Heart right ventricle (tissue), 16 donors: ENCODE measurements at places on chromosomes 5 and 9. TPM values are rescaled to one million over a fixed set of nuclear protein-coding genes. Genes with fewer than 3 reads are reported as not detected.

DNA sequence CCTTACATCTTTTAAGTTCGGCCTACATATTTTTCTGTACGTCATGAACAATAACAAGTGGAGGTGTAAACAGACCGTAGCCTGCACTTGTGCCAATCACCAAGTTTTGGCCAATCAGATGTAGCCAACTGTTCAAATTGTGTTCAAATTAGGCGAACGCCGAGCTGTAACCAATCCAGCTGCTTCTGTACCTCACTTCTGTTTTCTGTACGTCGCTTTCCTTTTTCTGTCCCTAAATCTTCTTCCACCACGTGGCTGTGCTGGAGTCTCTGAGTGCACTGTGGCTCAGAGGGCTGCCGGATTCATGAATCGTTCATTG is 26.4 kb downstream of the TRIM14 start:
- DNase-seq, result no peak

DNA sequence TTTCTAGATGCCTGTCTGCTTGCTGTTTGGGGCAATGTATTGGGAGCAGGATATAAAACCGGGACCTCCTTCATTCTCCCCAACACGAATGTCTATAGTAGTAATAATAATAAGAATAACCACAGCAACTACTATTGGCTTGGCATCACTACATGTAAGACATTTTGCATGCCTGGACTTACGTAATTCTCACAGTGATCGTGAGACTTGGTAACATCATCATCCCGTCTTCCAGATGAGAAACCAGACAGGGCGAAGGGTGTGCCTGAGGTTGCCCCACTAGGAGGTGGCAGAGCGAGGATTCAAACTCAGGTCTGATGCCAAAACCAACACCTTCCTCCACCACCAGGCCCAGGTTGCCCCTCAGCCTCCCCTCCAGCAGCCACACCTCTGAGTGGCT is 185.1 kb downstream of the RGS3 start:
- DNase-seq, result no peak

- DNase-seq, result no peak
Measured at GRCh38 chr9:112548836-112549595, 62.4 kb downstream of the KIAA1958 start.

DNA sequence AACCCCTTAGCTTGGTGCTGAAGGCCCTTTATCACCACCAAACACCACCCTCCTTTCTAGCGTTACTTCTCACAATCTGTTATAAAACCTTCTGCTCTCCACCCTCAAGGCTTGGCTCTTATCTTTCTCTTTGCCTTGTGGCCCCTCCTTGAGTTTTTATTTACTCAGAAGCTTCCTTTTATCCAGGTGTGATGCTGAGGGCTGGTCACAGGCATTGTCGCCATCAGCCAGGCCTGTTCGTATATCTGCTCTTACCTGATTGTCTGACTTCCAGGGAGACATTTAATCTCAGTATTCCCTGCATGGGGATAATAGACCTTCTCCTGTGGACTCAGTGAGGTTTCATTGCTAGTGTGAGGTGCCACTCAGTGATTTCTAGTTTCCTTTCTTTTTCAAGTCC is 34.2 kb downstream of the MEGF10 start:
- no peak for DNase-seq

- no peak for DNase-seq
Measured at GRCh38 chr5:136729901-136730355, 364.6 kb upstream of the TRPC7 start.

GRCh38 chr9:28053096-28053777 is 480.0 kb upstream of the C9orf72 start:
- DNase-seq, result no peak

SH3TC2 gene
- total RNA-seq, result 13.1 TPM

PCDHB16 gene
- total RNA-seq, result 2.3 TPM

- DNase-seq, result no peak
Measured at GRCh38 chr5:170166101-170166500, 60.4 kb downstream of the FOXI1 start.

- no peak for DNase-seq
Measured at GRCh38 chr5:61505281-61505680, 173.2 kb downstream of the ZSWIM6 start.

DNA sequence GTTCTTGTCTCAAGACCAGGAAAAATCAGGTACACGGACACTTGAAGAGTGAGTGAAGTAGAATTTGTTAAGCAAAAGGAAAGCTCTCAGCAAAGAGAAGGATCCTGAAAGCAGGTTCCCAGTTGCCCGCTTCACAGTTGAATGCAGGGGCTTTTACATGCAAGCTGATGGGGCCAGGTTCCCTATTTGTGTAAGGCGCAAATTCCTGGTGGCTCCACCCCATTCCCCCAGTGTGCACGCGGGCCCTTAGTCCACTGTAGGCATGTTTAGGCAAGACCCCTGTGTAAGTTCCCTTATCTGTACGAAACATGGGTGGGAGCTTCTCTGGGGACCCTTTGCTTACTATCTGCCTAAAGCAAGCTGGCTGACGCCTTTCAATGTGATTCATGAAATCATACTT is 2.7 kb upstream of the AGTPBP1 start:
- no peak for DNase-seq

ZNF367 gene
- 6.4 TPM for total RNA-seq

TAF11L5 gene
- total RNA-seq, result not detected

DNA sequence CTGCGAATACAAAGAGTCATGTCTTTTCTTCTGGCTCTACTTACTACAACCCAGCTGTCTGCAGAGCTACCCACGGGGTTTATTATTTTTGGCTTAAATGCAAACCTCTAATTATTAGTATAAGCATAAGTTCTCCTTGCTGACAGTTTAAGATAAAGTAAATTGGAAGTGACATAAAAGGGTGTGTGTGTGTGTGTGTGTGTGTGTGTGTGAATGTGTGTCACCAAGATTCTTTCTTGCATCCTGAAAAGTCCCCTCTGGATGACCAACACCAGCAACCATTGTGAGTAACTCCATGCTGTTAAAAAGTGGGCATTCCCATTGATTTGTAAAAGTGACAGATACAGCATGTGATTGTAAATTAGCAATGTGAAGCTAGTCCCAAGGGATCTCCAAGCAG is 803.8 kb upstream of the ZNF608 start:
- no peak for DNase-seq

DNA sequence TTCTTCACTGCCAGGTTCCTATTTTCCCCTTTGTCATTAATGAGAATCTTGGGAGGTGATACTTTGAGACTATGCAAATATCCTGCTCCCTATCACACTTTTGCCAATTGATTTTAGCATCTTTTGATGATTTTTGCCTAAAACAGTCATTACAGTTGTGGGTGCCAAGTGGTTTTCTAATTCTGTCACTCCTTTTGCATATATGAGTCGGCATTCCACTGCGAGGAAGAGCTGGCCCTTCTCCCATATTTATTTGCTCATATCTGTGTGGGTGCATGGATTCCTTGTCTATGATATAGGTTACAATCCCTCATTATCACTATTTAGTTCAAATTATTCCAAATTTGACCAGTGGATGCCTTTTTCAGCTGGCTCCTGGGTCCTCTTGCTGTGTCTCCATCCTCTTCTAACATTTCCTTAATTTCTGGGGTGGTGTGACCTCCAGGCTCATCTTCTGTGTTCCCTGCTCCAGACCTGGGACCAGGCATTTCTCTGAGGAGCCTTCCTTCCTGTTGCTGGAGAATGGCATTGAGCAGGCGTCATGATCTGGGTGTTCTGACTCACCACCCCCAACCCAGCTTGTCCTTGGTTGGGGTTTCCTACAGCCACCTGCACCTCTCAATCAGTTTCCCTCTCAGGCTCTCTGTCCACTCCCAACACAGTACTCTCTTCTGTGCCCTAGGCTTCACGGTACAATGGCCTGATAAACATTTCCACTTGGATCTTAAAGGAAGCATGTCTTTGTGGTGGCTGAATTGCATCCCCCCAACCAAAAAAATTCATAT is 106.7 kb downstream of the NXNL2 start:
- no peak for DNase-seq

DNA sequence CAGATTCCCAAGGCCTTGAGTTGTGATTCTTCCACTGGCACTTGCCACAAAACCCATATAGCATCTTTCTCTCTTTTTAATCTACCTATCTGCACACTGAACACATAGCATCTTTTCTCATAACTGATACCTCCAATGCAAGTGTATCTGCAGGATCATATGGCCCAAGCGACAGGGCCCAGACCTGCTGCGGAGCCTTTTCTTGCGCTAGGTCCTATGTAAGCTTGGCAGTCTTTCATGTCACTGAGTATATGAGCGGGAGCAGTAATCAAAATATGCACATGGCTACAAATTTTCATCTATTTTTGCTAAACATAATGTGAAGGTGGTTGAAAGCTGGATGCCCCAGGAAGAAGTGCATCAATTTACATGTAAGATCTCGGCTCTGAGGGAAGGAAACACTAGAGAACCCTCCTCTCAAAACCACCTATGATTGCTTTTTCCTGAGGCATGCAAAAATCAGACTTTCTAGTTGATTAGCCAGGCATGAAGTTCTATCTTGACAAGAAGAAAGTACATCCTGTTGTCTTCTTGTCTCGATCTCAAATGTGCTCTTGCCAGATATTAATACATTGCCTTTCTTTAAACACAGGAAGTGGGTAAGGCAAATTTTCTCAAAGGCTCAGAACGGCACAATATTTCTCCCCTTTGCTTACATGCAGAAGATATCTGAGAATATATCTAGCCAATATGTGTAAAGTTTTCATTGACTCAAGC is 26.9 kb upstream of the CEMIP2 start:
- DNase-seq, result no peak

DNA sequence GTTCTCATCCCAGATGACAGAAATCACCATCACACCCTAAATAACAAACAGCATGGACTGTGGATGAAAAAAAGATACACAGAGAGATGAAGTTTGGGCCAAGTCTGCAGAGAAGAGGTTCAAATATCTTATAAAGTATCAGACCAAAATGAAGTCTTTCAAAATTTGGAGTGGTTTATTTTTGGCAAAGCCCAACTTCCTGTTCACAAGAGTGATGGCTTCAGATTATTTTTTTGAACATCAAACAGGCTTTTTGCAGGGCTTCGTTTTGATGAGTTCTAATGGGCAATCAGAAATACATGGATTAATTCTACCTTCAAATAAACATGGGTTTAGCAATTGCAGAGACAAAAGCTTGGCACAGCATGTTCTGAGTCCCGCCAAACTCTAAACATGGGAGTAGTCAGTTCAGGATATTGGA is 378.2 kb upstream of the RPS23 start:
- no peak for DNase-seq

- DNase-seq, result no peak
Measured at GRCh38 chr9:106684940-106685695, 177.8 kb upstream of the ZNF462 start.

GRCh38 chr9:121645853-121646807 is 5.3 kb upstream of the DAB2IP start:
- DNase-seq, result peak; percentile 62

CDHR2 gene
- not detected for total RNA-seq

DNA sequence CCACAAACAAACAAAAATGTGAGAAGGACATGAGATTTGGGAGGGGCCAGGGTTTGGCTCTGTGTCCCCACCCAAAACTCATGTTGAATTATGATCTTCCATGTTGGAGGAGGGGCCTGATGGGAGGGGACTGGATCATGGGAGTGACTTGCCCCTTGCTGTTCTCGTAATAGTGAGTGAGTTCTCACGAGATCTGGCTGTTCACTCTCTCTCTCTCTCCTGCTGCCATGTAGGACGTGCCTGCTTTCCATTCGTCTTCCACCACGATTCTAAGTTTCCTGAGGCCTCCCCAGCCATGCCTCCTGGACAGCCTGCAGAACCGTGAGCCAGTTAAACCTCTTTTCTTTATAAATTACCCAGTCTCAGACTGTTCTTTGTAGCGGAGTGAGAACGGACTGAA is 118.7 kb downstream of the RXRA start:
- DNase-seq, result no peak

F2RL2 gene
- total RNA-seq, result 1.4 TPM

- no peak for DNase-seq
Measured at GRCh38 chr5:165425594-165425993, 1920.2 kb downstream of the MAT2B start.

DNA sequence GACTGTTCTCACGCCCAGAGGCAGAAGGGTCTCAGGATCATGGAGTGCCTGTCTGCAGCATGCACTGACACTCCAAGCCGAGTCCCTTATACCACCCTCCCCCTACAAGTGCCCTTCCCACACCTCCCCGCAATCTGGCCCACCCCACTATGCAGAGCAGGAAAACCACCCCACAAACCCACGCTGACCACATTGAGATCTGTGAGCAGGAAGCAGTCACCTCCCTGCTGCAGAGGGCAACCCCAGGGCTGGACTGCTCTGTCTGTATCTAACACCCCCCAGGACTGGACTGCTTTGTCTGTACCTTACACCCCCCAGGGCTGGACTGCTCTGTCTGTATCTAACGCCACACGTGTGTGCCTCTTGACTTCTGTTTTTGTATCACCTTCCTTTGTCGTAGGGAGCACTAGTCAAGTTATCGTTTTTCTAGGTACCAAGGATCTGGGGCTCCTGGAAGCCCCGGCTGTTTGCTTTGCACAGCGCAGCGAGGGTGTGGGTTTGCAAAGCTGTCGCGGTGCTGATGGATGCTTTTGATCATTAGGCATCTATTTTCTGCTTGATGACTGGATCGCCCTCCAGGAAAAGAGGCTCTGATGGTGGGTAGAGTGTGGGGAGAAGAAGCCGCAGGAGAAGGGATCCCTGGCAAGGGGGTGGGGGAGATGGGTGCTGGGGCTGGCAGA is 21.5 kb downstream of the OLFM1 start:
- no peak for DNase-seq

GRCh38 chr9:130732793-130733221 is 39.2 kb downstream of the EXOSC2 start:
- DNase-seq, result no peak

GRCh38 chr5:124642151-124642550 is 104.3 kb downstream of the ZNF608 start:
- DNase-seq, result no peak

DNA sequence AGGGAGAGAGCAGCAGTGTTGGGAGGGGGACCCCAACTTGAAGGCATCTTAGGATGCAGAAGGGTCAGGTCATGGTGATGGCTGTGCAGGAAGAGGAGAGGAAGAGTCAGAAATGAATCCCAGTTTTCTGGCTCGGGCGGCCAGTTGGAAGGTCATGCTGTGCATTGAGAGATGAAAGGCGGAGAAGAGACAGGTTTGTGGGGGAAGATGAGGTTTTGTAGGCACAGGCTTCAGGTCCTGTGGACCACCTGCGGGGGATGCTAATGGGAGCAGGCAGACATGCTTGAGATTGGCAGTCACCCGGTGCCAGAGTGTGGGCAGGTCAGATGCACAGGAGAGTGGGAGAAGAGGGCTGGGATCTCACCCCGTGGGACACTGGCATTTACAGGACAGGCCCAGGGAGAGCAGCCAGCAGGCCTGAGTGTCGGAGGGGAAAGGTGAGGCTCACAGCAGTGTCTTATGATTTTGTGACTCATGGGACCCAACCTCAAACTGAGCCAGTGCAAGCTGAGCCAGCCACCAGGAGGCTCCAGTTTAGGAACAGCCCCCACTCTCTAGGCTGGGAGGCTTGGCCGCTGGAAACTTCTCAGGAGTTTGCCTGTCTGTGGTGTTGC is 17.5 kb downstream of the STXBP1 start:
- no peak for DNase-seq
